ENCODE measurements at places on chromosomes 13 and 19. TPM values are rescaled to one million over a fixed set of nuclear protein-coding genes. Genes with fewer than 3 reads are reported as not detected.

ZNF610 gene
- 2.1 TPM for total RNA-seq

ZNF726 gene
- total RNA-seq, result 1.3 TPM

FAM216B gene
- not detected for total RNA-seq

HS6ST3 gene
- total RNA-seq, result 0.90 TPM

ADAT3 gene
- 1.5 TPM for total RNA-seq

HSPB6 gene
- 0.09 TPM for total RNA-seq

NANOS3 gene
- not detected for total RNA-seq

KIR2DL4 gene
- total RNA-seq, result not detected

FAM124A gene
- 1.9 TPM for total RNA-seq

MRPS31 gene
- total RNA-seq, result 12.4 TPM

C19orf38 gene
- total RNA-seq, result 0.28 TPM

SHISA7 gene
- total RNA-seq, result not detected

ETV2 gene
- total RNA-seq, result 0.09 TPM

PRR20D gene
- not detected for total RNA-seq

CDX2 gene
- not detected for total RNA-seq

ADAMTSL5 gene
- total RNA-seq, result 0.18 TPM

RINL gene
- total RNA-seq, result 3.2 TPM

SIGLEC12 gene
- not detected for total RNA-seq

LYPD4 gene
- total RNA-seq, result not detected

SCEL gene
- total RNA-seq, result not detected

KANK2 gene
- total RNA-seq, result 43.2 TPM

SIGLEC5 gene
- total RNA-seq, result not detected

CCL25 gene
- total RNA-seq, result not detected

SLC25A42 gene
- total RNA-seq, result 2.8 TPM

CILP2 gene
- under 0.01 TPM for total RNA-seq

TJP3 gene
- total RNA-seq, result not detected

CEACAM7 gene
- total RNA-seq, result not detected

ACP7 gene
- not detected for total RNA-seq

SHD gene
- total RNA-seq, result not detected

GTF2F2 gene
- 23.6 TPM for total RNA-seq

HSH2D gene
- total RNA-seq, result not detected

GRIK5 gene
- 0.18 TPM for total RNA-seq

Measured in endothelial cell of coronary artery (primary cell).